ENCODE measurements at places on chromosomes 5 and 9.

DNA sequence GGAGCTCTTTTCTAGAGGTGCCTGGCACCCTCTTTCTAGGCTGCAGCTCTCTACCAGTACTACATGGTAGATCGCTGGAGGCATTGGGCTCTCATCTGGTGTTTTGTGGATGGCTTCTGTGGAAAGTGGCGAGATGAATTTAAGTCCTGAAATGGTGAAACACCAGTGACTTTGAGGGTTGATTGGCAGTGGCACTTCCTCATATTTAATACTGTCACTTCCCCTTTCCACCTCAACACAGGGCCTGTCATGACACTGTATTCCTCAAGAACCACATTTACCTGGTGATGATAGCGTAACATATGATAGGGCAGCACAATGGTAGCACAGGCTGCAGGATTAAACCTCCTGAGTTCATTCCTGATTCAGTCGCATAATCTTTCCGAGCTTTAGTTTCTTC is 132.1 kb downstream of the KDM4C start:
- no peak for DNase-seq

GRCh38 chr5:68730220-68730978 is 363.4 kb upstream of the SLC30A5 start:
- DNase-seq = no peak

DNA sequence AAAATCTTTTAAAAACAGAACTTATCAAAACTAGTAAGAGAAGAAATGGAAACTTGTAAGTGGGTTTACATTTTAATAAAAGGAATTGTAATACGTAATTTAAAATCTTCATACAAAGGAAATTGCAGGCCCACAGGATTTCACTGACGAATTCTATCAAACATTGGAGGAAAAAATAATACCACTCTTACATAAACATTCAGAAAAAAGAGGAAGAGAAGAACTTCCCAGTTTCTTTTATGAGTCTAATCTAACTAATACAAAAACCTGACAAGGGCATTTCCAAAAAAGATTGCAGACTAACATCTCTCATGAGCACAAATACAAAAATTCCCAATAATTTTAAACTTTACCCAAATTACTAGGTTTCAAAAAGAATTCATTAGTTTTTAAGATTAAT is 149.0 kb downstream of the RANBP17 start:
- DNase-seq = no peak

DNA sequence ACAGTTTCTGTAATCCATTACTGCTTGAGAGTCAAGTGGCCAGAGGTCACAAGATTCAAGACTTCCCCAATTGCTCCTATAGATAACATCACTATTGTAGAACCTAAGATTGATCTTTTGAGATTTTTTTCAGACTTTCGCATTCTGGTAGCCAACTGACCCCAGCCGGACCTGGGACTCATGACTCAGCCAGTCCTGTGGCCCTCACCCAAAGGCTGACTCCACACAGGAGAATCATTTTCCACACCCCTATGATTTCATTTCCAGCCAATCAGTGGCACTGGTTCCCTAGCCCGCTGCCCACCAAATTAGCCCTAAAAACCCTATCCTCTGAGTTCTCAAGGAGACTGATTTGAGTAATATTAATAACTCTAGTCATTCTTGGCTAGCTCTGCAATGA is 36.2 kb downstream of the TARS1 start:
- no peak for DNase-seq

DNA sequence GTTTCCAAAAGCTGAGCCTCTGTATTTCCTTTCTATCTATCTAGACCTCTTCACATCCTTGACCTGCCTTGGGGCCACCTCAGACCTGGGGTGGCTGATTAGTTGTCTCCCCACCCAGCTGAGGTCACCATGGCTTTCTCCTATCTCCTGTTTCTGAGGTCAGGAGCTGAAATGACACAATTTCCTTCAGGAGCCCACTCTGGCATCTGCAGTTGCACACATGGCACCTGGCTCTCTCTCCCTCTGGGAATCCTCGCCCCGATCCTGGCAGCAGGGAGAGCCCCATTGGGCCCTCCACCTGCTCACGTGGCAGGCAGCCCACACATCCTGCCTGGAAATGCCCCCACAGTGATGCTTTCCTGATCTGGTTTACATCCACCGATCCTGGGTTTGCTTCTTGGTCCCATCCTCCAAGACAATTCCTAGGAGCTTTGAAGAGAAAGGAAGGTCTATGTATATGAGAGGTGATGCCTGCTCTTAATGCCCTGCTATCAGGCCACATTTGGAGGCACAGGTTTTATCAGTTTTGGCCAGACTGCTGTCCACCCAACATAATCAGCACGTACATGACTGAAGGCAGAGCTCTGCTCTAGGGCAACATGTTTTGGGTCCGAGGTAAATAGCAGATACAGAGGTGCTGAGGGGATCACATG is 53.7 kb downstream of the MARCHF3 start:
- DNase-seq = no peak

GRCh38 chr9:96686638-96687335 is 31.7 kb upstream of the PRXL2C start:
- peak; percentile 69 for DNase-seq

DNA sequence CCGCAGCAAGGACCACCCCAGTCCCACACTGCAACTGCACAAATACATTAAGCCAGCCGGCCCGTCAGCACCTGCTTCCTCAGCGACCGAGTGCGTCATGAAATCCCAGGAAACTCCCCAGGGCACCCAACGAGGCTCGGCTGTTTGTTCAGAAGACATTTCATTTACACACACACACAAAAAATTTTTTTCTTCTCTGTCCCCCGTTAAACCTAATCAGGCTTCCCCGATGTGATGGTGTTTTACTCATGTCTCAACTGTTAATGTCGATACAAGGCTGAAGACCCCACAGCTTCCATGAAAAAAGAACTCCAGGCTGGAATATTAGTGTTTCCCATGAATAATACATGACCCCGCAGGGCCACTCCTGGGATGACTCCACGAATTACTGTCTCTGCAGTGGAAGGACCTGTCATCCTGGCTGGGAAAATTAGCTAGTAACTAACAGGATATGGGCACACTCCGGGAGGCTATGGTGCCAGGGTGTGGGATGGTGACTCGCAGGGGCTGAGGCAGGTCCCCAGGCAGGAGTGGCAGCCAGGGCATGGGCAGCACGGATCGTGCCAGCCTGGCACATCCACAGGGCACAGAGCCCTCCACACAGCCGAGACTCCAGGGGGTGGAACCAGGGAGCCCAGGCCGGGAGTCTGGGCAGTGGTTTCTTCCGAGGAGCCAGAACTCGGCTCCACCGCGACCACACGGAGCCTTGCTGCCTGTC is 102.4 kb downstream of the VAV2 start:
- DNase-seq = no peak

- DNase-seq = no peak
These were observed 24.7 kb upstream of the TMEM250 start for GRCh38 chr9:136143215-136144001.

DNA sequence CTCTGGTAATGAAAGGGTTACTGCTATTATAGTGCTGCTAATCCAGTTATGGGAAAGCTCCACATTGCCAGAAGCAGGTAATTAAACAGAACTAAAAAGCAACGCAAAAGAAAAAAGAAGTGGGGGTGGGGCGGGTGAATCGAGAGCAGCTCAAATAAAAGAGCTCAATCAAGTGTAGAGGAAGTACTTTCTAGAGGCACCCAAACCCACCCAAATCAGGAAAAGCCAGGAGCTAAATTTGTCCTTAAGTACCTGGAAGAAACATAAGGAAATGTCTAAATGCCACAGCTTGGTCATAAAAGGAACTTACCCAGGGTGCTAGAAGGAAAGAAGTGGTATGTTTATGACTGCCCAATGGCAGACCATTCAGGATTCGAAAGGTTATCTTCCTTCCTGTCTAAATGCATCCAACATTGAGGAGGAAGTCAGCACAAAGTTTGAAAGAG is 2.4 kb upstream of the RNF145 start:
- DNase-seq = no peak

DNA sequence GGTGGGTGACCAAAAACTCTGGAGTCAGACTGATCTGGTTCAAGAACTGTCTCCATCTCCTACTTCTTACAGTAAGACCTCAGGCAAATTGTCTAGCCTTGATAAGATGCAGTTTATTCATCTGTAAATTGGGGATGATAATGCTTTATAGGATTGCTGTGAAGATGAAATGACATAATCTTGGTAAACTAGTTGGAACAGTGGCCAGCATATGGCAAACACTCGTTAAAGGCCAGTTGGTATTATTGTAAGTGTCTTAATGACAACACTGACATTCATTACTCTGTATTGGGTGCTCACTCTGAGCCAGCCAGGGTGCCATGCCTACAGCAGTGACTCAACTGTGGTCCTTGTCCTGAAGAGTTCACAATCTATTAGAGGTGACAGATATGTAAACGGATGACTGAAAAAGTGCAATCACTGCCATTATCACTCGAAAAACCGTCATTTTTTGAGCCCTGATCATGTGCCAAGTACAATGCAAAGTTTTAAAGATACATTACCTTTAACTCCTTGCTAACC is 84.9 kb upstream of the HSPA9 start:
- no peak for DNase-seq

GRCh38 chr5:14591548-14591947 is 10.0 kb downstream of the OTULINL start:
- DNase-seq = no peak

GRCh38 chr9:126688617-126689016 is 74.9 kb downstream of the LMX1B start:
- no peak for DNase-seq

DNA sequence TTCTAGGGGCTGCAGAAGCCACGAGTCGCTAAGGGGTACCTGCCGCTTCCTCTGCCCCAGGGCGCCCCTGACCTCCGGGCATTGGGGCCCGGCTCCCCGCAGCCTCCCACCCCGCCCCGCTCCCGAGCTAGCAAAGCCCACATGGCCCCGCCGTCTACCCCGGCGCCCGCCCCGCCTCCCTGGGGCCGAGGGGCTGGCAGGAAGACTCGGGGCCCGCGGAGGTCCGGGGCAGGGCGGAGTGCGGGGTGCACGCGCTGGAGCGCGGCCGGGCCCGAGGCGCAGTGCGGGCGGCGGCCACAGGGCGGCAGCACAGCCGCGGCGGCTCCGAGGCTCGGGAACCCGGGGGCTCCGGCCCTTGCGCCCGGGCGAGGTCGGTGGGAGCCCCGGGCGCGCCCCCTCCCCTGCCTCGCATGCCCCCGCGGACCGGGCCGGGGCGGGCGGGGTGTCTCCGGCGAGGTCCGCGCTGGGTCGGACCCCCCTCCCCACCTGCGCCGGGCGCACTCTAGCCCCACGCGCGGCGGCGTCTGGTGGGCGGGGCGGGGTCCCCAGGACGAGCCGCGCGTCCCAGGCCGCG is 6.7 kb downstream of the NRARP start:
- peak; percentile 62 for DNase-seq

DNA sequence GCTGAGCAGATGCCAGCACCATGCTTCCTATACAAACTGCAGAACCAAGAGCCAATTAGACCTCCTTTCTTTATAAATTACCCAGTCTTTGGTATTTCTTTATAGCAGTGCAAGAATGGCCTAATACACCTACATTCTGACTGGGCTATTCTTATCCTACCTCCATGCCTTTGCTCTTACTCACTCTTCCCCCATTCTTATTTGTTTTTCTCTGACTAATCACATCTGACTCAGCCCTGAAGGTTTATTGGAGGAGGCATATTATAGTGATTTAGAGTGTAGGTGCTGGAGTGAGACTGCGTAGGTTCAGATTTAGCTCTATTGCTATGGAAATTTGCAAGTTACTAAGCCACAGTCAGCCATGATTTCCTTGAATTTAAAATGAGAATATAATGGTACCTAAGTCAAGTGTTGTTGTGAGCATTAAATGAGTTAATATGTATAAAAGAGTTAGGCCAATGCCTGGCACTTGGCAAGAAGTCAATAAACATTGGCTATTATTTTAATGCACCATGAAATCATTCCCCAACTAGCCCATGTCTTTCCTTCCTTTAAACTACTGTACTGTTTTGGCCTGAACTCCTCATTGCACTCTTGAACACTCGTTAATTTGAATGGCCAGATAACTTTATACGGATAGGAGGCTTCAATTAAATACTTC is 531.2 kb upstream of the ZNF608 start:
- no peak for DNase-seq

GRCh38 chr5:103117471-103117991 is 2.4 kb downstream of the GIN1 start:
- no peak for DNase-seq

DNA sequence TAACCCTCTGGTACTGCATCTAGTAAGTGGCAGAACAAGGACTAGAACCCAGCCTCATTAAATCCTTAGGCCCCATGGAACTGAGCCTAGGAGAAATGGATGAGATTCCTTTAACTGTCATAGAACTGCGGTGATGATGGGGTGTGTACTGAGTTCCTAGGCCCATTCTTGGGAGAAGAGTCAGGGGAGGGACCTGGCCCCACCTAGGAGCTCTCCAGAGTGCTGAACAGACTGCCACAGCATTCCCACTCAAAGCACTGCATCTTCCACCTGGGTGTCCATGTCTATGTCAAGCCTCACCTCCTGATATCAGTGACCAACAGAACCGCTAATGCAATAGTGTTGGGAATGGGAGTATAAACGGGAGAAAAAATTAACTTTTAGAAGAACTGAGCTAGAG is 36.6 kb downstream of the TTLL11 start:
- no peak for DNase-seq

- DNase-seq = no peak
These were observed 67.9 kb downstream of the IQGAP2 start for GRCh38 chr5:76470976-76471375.

- no peak for DNase-seq
These were observed 99.8 kb downstream of the VAV2 start for GRCh38 chr9:133892193-133892920.

DNA sequence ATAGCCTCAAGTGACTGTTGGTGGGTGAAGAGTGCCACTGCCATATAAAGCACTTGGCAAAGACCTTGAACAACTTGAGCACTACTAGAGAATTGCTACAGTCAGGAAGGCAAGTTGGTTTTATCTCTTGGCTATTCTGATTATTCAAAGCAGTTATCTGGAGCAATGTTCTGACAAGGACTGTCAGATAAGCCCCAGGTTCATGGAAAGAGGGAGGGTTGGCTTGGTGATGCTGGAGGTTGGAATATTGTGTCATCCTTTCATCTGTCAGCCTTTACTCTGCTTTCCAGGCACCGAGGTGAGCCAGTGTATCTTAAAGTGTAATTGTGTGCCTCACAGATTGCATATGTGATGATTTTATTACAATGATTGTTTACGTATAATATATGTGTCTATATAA is 548.4 kb upstream of the ZNF608 start:
- DNase-seq = no peak

DNA sequence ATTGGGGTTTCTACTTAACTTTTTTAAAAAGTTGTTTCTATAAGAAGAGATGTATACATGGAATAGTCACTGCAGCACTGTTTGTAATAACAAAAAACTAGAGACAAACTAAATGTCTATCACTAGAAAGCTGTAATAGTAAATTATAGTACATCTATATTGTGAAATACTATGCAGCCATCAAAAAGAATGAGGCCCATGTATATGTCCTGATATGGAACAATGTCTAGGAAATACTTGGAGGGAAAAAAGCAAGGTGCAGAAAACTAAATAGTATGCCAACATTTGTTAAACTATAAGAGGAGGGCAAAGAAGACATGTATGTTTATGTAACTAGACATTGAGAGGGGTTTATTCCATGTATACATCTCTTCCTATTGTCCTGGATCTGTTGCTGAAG is 2.9 kb upstream of the RAB14 start:
- no peak for DNase-seq

- no peak for DNase-seq
These were observed 11.5 kb downstream of the IGFBPL1 start for GRCh38 chr9:38412751-38413150.
